ENCODE measurements at places on chromosomes 5 and 9.

DNA sequence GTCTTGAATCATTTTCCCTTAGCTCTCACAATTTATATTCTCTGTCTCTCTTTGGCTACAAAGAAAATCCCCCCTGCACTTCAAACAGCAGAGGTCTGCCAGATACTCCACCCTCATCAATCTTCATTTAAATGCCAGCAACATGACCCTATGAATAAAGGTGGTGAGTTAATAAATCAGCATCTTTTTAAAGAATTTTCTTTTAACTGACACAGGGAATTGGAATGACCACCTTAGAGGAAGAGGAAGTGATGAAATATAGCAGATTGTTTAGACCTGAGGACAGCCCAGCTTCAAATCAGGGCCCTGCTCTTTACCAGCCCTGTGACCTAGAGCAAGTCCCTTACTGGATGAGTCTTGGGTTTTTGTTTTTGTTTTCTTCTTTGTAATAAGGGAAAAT is 223.1 kb upstream of the PAPPA start:
- no peak for DNase-seq

GRCh38 chr9:127796225-127796813 is 6.4 kb upstream of the FPGS start:
- DNase-seq: no peak

GRCh38 chr5:110342683-110343082 is 383.8 kb downstream of the TMEM232 start:
- no peak for DNase-seq

- no peak for DNase-seq
Observed at GRCh38 chr9:110579862-110580219, 300 bp upstream of the SVEP1 start.

- no peak for DNase-seq
Observed at GRCh38 chr9:86546712-86547111, 192.5 kb upstream of the TUT7 start.

DNA sequence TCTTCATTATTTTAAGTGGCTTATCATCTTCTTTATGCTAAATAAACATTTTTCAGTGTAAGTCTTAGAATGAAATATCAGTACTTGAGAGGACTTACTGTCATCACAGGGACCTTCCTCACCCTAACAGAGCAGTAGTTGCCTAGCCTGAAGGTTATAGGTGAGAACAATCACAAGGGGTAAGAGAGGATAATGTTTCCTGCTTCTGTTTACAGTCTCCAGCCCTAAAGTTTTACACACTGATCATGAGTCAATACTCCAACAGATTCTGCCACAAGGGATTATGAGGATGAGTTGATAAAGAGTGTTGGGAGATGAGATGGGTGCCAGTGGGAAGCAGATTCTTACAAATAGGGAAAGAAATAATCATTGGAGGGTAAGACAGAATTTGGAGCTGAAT is 265.1 kb upstream of the DAB2 start:
- no peak for DNase-seq

GRCh38 chr5:14830210-14831005 is 41.2 kb downstream of the ANKH start:
- no peak for DNase-seq

DNA sequence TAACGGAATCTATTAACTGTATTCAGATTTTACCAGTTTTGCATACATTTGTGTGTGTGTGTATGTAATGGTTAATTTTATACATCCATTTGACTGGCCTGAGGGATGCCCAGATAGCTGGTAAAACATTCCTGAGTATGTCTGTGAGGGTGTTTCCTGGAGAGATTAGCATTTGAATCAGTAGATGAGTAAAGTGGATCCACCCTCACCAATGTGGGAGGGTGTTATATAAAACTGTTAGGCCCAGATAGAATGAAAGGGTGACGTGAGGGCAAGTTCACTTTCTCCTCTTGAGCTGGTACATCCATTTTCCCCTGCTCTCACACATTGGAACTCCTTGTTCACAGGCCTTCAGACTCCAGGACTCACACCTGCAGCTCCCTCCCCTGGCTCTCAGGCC is 88.7 kb downstream of the EMB start:
- DNase-seq: no peak

DNA sequence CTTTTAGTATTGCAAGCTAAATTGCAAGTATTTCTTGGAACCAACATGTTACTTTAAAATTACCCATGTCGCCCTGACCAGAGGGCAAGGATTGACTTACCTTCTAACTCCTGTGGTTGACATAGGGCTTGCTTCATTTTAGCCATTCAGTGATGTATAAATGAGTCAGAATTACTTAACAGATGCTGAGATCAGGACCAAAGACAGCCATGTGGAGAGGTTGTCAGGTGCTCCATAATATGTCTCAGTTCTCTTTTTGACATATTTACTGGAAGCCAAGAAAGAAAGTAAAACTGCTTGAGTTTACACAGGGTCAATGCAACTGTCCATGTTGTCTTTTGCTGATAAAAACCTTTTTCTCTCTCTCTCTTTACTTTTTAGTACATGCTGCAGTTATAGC is 33.2 kb downstream of the F2RL2 start:
- DNase-seq: no peak

GRCh38 chr9:114499941-114500696 is 5.2 kb downstream of the WHRN start:
- DNase-seq: no peak

DNA sequence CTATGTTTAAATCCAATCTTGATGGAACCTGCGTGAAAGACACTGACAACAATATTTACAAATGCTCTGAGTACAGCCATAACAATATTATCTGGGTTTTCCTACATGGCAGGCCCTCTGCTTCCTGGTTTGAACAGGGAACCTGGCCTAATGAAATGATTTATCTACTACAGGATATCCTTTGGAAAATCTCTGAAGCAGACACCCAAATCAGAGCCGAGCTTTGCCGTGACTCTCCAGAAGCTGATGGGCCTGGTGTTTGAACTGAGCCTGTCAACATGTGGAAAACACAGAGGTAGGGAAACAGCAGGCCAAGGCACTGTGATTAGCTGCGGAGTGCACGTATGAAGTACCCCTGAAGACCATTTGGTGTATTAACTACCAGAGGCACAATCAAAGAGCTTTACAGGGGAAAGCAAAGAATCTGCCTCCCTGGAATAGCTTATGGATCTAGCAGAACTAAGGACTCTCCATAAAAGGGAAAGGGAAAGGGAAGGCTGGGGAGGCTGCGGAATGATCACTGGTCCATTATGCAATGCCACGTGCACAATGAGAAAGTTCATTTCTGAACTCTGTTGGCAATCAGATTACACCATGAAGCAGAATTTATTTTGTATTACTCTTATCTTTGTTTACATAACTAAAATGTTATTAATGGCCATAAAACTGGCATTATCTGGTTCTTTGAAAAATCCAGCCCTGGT is 321.9 kb downstream of the EBF1 start:
- DNase-seq: no peak

- DNase-seq: no peak
Observed at GRCh38 chr5:10046676-10047075, 203.0 kb downstream of the ATPSCKMT start.

GRCh38 chr9:137446851-137447471 is 5.8 kb upstream of the ENTPD8 start:
- DNase-seq: no peak

GRCh38 chr5:96370976-96371375 is 62.1 kb downstream of the PCSK1 start:
- DNase-seq: no peak

GRCh38 chr9:69621730-69622460 is 50.3 kb downstream of the APBA1 start:
- no peak for DNase-seq

- DNase-seq: no peak
Observed at GRCh38 chr5:40791715-40792139, 6.4 kb downstream of the PRKAA1 start.

GRCh38 chr9:100700689-100701318 is 122.9 kb downstream of the CAVIN4 start:
- DNase-seq: no peak

DNA sequence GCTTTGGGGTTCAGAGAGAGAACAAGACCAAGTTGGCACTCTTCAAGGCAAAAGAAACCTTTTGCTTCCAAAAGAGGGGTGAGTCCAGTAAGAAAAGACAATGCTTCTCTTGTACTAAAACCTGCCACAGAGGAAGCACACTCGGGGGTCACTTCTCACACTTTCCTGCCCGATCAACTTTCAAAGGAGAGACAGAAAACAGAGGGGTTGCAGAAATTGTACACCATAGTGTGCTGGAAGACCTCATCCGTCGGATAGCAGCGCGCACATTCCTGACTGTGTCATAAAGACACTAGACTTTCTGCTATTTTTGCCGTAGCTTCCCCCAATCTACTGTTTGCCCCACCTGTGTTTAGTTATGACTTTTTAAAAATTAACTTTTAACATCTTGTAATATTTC is 66.9 kb downstream of the OR2K2 start:
- no peak for DNase-seq

DNA sequence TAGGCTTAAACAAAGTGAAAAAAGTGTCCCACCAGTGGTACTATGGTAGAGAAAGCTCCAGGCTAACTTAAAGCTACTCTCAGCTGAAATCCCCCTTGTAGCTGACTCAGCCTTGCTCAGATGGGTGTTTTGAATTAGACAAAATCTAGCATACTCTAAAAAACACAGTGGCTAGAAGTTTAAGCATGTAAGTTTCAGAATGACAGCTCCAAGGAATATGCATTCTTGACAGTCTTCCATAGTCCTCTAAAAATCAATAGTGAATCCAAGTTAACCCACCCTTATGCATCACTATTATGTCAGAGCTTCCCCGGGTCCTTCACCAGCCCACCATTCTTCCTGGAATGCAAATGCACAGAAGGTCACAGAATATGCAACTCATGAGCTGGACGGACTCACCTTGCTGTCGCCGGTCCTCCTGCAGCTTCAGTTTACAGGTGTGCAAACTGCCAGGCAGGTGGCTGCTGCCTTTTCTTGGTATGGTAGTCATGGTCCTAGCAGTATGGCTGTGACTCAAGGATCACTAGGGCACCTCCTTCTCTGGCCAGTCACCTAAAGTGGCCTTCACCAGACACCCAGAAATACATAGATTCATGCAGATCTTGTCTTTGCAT is 668 bp downstream of the RANBP3L start:
- no peak for DNase-seq

GRCh38 chr9:11328326-11328725 is 715.5 kb upstream of the PTPRD start:
- DNase-seq: no peak

DNA sequence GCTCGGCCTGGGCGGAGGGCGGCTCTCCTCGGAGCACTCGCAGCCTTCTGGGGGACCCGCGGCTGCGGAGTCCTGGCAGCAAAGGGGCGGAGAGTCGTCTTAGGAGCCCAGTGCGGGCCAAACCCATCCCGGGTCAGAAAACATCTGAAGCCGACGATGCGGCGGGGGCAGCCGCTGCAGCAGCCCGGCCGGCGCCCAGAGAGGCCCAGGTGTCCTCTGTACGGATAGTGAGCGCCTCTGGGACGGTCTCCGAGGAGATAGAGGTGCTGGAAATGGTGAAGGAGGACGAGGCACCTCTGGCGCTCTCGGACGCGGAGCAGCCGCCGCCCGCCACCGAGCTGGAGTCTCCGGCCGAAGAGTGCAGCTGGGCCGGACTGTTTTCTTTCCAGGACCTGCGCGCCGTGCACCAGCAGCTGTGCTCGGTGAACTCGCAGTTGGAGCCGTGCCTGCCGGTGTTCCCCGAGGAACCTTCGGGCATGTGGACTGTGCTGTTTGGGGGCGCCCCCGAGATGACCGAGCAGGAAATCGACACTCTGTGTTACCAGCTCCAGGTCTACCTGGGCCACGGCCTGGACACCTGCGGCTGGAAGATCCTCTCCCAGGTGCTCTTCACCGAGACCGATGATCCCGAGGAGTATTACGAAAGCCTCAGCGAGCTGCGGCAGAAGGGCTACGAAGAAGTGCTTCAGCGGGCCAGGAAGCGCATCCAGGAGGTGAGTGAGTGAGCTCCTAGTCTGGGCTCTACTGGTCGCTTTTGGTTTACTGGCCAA is 1.2 kb downstream of the JMY start:
- peak; percentile 12 for DNase-seq

- no peak for DNase-seq
Observed at GRCh38 chr9:121298016-121298538, 30.1 kb downstream of the GSN start.

DNA sequence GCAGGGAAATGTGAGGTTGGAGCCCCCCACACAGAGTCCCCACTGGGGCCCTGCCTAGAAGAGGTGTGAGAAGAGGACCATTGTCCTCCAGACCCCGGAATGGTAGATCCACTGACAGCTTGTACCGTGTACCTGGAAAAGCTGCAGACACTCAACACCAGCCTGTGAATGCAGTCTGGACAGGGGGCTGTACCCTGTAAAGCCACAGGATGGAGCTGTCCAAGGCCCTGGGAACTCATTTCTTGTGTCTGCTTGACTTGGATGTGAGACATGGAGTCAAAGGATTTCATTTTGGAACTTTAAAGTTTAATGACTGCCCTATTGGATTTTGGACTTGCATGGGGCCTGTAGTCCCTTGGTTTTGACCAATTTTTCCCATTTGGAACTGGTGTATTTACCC is 535.0 kb upstream of the MEF2C start:
- no peak for DNase-seq

DNA sequence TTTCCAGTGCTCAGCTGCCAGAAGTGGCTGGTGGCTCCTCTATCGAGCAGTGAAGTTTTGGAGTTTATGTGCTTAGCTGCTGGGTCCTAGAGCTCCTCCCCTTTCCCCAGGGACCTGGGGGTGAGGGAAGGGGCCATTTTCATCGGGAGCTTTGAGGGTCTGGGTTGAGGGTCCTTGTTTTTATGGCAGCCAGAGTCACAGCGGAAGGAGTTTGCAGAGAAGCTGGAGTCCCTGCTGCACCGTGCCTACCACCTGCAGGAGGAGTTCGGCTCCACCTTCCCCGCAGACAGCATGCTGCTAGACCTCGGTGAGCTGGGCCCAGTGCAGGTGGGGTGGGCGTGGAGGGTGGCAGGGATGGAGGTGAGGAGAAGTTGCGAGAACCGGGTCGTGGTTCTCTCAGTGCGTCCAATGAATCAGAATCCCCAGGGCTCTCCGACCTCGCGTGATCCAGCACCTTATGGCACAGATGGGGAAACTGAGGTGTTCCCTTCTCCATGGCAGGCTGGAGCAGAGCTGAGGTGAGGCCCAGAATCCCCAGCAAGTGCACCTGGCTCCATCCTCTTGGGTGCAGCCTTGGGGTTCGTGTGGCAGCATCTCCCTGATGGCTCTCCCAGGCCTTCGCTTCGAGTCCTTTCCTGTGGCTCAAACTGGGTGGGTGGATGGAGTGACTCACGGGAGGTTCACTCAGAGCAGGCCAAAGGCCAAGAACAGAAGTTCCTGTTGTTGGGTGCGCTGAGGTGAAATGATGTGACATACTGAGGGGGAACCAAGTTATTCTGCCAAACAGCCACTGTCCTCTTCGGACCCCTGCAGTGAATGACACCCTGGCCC is 21.7 kb upstream of the DOLPP1 start:
- DNase-seq: no peak

GRCh38 chr5:1643651-1644392 is 120.1 kb upstream of the LPCAT1 start:
- DNase-seq: no peak

Data from activated T-cell treated with anti-CD3 and anti-CD28 coated beads for 24 hours (primary cell).